ENCODE measurements at places on chromosomes 1 and 21.
A peak's percentile ranks its signal among the peaks of the same experiment; 100 is the strongest.

GRCh38 chr1:174724219-174724618 is 275.5 kb upstream of the CACYBP start:
- DNase-seq, result no peak

DNA sequence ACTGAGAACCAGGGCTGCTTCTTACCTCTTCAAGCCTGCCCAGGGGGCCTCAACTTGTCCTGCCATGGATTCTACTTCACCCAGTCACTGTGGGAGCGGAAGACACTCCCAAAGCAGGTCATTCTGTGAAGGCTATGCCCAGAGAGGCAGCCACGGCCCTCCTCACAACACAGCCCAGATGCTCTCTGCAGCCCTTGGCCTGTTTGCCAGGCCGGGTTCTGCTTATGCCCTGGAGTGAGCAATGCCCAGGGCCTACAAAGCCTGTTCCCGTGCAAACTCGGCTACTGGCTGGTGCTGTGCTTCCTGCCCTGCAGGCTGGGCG is 33.8 kb upstream of the SLC30A1 start:
- no peak for DNase-seq

- no peak for DNase-seq
Observed at GRCh38 chr1:85224734-85225623, 24.2 kb upstream of the SYDE2 start.

GRCh38 chr1:42143896-42144710 is 9.1 kb upstream of the GUCA2B start:
- DNase-seq, result no peak

DNA sequence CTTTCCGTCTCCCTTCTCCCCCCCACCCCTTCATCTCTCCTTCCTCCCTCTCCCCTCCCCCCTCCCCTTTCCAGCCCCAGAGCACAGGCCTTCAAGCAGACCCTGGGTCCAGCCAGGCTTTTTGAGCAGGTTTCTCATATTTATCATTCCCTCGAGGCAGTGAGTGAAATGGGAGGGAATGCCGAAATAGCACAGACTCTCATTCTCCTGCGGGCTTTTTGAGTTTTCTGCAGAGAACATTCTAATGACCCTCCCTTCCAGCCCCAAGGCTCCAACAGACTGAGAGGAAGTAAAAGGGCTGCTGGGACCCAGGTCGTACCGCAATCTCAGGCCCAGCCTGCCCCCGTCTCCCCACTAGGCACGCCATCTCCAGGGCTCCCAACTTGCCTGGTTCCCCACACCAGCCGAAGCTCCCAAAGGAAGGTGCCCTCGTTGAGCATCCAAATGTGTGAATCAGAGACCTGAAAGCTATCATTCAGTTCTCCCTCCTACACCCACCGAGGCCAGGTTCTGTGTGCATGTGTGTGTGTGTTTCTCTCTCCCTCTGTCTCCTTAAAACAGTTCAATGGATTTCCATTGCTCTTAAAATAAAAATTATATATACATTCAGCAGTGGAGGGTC is 22.3 kb downstream of the ACTA1 start:
- no peak for DNase-seq

GRCh38 chr1:32889731-32890278 is 3.5 kb downstream of the HPCA start:
- DNase-seq, result no peak

DNA sequence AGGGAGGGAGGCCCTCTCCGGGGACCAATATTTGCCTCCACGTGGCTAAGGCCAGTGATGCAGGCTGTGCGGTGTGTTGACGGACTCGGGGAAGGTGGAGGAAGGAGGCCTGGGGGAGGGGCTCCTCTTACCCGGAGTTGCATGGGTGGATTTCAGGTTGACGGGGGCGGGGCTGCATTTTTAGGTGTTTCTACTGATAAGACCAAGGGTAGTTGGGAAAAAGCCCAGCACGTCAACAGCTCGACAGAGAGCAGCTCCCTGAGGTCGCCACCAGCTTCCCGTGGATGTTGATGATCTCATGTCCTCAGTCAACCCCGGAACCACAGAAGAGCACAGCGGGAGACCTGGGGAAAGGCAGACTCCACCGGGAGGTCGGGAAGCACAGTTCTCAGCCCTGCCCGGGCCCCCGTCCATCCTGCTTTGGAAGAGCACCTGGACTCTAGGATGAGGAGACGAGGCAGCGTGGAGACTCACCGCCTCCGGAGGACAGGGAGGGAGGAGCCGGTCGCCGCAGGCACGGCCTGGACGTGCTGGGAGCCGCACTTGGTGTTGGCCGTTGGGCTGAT is 32.9 kb upstream of the COL6A1 start:
- no peak for DNase-seq

DNA sequence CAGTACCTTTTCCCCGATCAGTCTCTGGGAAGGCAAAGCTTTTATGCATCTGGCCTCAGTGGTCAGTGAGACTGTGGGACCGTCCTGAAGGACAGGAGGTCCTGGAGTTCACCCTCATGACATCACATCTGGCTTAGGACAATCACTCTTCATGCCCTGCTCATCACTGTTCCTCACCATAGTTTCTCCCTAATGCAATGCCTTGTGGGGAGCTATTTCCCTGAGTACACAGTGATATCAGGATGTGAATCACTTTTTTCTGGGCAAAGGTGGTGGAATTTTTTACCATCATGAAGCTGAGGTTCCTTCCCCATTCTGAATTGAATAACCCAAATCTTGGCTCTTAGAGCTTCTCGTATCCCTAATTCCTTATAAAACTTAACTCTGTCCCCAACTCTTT is 34.8 kb upstream of the CFAP126 start:
- no peak for DNase-seq

DNA sequence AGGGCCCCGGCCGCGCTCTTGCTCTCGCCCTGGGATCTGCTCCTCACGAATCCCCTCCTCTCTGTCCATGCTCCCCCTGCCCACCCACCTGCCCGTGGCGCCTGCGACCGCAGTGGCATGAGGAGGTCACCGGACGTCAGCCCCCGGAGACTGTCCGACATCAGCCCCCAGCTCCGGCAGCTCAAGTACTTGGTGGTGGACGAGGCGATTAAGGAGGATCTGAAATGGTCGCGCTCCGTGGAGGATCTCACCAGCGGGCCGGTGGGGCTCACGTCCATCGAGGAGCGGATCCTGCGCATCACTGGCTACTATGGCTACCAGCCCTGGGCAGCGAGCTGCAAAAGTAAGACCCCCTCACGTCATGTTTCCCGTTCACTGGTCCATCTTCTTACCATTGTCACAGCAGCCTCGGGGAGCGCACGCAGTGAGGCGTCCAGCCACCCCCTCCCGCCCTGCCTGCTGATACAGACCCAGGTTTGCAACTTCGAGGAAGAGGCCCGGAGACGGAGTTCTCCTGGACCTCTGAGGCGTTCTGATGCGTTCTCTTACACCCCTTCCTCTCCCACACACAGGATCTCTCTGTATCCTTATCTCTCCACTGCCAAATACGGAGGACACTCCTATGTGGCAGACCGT is 1.1 kb downstream of the SLC35F3 start:
- DNase-seq, result no peak

DNA sequence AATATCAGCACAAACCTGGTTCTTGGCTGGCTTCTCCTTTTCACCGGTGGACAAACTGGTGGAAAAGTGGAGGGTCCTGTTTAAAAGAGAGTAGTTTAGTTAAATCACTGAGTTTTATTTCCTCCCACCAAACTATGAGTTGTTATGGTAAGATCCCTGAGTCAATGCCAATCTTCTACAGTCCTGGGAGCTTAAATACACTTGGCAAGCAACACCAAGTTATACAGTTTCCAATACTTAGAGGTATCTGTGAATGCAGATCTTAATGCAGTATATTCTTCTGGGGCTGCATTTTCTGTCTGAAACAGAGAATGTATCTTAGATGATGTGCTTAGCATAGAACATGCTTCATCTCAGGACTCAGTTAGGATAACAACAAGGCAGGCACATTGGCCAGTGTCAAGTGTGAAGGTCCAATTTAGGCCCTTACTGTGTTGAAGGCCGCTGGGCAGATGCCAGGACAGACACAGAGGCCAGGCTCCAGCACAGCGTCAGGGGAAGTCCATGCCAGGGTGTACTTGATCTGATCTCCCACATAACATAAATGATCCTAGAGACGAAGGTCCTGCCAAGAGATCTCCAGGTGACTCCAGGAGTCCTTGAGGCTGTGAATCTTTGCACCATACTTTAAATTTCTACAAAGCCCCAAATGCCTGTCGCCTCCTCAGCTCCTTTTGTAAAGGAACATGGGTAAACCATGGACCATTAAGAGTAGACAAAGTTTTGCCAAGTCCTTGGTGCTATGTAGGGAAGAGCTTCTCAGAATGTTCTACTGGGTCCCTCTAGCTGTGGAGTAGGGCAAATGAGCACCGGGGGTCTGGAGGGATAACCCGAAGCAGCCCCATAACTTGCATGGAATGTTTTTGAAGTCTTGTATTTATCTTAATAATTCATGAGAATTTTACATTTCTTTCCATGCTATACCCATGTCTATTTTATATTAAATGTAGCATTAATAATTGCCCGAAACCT is 76.8 kb downstream of the KCNJ15 start:
- no peak for DNase-seq

- no peak for DNase-seq
Observed at GRCh38 chr1:169745015-169745861, 11.4 kb upstream of the SELE start.

DNA sequence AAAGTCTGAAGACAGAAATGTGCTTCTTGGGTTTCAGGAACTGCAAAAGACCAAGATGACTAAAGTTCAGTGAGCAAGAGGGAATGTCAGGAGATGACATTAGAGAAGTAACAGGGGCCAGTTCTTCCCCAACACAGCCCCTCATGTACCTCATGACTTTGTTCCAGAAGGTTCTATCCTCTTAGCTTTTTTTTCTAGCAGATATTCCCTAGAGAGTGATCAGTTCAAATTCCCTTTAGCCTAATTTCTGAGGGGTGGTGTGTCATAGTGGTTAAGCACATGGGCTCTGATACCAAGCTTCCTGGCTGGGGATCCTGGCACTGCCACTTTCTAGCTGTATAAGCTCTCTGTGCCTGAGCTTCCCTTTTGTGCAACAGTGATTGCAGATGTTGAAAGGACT is 108.0 kb downstream of the LBR start:
- no peak for DNase-seq

- DNase-seq, result no peak
Observed at GRCh38 chr1:71660411-71660810, 579.6 kb upstream of the ZRANB2 start.

GRCh38 chr1:98406352-98407088 is 255.0 kb upstream of the SNX7 start:
- no peak for DNase-seq

DNA sequence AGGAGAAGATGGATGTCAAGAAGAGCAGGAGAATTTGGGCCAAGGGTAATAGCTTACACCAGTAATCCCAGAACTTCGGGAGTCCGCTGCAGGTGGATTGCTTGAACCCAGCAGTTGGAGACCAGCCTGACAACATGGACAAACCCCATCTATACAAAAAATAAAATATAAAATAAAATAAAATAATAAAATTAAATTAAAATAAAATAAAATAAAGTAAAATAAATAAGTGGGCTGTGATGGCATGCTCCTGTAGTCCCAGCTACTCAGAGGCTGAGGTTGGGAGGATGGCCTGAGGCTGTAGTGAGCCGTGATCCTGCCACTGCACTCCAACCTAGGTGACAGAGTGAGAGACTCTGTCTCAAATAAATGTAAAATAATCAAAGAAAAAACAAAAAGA is 1946.7 kb downstream of the MRPL39 start:
- no peak for DNase-seq

DNA sequence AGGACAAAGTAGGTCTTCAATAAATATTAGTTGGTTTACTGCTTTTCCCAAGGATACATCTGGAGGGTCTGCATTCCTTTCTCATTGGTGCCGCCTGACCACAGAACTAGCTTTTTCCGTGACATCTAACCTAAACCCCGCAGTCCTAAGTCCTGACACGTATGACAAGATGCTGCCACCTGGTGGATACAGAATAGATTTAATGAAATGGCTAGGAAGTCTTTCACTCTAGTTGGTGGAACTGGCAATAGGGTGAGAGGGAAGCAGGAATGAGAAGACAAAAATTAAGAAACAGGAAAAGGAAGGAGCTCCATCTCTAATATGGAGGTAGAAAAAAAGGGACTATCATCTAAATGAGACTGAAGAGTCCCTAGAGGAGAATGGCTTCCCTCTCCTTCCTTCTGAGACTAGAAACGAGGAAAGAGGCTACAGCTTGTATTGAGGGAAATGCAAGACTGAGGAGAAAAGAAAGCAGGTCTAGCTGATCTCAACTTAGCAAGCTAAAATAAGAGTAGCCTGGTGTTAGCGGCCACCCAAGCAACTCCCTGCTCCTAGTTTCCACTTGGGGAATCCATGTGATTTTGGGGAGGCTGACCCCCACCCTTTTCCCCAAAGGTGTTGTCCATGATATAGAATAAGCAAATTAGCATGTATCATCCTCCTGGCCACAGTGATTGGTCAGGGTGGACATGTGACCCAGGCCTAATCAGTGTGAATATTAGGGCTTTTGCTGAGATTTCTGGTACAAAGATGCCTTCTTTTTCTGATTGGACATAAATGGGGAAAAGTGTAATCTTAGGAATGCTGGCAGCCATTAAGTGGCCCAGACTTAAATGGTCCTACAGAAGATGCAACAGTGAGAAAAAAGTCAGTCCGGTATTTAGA is 5.9 kb downstream of the RFX5 start:
- peak; percentile 6 for DNase-seq

DNA sequence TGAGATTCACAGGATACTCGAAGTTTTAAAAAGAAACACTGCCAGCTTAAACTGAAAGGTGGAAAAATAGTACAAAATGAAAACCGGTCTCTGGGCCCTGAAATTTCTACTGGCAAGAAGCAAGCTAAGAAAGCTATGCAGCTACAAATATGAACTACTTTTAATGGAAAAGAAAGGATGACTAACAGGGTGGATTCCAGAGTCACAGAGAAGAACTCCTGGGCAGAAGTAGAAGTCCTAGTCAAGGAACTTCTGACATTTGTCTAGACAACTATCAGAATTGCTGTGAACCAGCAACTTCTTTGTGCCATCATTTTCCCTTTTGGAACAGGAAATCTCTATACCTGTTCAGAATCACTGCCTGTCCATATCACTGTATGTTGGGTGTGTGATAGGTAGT is 38.1 kb downstream of the CD160 start:
- no peak for DNase-seq

Data from stimulated activated CD8-positive, alpha-beta memory T cell treated with anti-CD3 and anti-CD28 coated beads, Interleukin-4, amount 100 ng/mL, for 1 hour (primary cell).